ENCODE measurements at places on chromosomes 1 and 21.

GRCh38 chr1:172622541-172622940 is 36.4 kb upstream of the FASLG start:
- DNase-seq: no peak

- DNase-seq: no peak
Observed at GRCh38 chr1:109894823-109895719, 15.6 kb upstream of the CSF1 start.

GRCh38 chr21:27674041-27674615 is 707.2 kb upstream of the ADAMTS5 start:
- DNase-seq: no peak

DNA sequence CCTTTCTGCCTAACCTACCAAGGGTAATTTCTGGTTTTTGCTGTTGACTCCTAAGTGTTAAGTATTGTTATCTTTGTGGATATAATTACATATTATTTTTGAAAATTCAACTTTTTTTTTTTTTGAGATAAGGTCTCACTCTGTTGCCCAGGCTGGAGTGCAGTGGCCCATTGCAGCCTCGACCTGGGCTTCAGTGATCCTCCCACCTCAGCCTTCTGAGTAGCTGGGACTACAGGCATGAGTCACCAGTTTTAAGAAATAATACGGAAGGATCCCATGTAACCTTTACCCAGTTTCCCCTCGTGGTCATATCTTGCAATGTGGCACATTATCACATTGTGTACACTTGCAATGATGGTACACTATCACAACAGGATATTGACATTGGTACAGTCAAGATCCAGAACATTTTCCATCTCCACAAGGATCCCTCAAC is 3.1 kb downstream of the CHD1L start:
- DNase-seq: no peak

GRCh38 chr21:38596264-38597042 is 98.2 kb upstream of the ERG start:
- DNase-seq: no peak

- DNase-seq: no peak
Observed at GRCh38 chr21:43919871-43920801, 55.1 kb downstream of the AGPAT3 start.

DNA sequence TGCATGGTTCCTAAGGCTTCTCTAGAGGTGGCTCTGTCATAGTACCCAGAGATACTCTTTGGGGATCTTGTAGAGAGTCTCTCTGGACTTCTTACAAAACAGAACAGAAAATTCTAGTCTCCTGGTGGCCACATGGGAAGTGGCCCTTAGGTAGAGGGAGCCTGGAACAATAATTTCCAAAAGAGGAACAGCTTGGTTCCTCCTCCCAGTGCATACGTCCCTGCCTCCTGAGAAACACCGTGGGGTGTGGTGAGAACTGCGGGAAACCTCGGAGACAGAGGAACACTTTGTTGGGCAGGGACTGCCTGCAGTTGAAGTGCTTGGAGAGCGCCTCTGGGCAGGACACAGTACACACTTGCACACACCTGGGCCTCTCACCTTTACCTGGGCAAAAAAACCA is 38.8 kb upstream of the EPHA8 start:
- no peak for DNase-seq

- no peak for DNase-seq
Observed at GRCh38 chr1:235052067-235053008, 76.3 kb downstream of the TOMM20 start.

DNA sequence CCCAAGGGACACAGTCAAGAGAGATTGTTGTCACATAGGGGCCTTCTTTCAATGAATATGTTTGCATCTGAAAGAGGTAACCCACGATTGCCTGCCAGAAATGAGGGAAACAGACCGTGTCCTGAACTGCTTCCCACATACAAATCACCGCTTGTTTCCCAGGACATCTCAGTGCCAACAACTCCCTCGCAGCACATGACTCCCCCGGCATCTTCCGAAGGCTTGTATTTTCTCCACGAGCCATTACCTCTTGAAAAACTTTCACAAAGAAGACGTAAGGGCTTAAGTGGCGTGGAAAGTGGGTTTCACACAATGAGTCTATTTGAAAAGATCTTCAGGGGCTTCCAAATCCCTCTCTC is 31.6 kb upstream of the PDE9A start:
- no peak for DNase-seq

DNA sequence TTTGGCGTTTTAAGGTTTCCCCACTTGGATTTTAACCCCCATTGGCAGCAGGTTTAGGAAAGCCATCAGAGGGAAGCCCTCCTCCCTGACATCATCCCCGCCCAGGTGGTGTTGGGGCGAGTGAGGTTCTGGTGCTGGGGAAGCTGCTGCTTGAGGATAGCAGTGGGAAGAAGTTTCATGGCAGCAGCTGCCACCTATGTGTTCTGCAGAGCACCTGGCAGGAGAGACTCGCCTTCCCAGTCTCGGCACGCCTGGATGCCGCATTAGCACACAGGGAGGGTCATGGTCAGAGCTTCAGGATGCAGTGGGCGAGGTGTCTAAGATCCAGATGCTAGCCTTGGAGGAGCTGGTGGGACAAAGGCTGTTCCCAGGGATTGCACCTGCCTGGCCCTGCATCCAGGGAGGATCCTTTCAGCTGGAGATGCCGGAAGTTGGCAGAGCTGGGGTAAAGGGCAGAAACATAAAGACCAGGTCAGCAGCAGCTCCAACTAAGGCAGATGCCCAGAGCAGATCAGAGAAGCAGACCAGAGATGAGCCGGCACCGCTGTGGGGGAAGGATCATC is 33.9 kb downstream of the ABCG1 start:
- DNase-seq: no peak

DNA sequence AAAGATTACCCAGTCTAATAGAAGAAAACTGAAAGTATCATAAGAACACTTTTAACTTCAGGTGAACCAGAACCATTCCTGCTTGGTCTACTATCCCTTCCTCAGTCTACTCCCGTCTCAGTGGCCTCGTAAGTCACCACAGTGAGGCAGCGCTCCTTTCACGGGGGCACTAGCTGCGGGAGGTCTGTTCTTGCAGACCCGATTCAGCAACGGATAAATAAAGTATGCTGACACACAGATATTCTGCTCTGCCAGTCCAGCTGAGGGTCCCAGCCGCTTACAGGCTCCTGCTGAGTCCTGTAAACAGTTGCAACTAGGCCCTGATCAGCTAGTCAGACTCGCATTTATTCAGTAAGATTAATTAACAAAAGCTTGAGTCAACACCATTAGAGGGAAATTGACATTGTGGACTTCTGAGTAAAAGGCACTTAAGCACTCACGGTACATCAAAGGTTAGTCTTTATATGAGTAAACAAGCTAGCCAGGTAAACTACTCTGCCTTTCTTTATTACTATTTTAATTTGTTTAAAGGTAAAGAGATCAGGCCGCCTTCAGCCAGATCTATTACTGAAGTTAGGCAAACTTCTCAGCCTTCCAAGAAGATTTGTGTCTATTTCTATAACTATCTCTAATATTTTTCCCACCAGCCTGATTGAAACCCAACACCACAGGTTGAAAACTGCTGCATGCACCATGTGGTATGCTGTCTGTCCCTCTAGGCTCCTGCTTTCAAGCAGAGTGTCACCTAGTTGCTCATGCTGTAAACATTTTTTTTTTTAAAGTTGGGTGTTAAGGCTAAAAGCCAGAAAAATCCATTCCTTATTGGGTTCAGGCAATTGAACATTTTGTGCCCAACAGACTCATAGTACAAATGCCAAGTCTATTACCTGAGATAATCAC is 87.7 kb downstream of the INTS7 start:
- DNase-seq: no peak

DNA sequence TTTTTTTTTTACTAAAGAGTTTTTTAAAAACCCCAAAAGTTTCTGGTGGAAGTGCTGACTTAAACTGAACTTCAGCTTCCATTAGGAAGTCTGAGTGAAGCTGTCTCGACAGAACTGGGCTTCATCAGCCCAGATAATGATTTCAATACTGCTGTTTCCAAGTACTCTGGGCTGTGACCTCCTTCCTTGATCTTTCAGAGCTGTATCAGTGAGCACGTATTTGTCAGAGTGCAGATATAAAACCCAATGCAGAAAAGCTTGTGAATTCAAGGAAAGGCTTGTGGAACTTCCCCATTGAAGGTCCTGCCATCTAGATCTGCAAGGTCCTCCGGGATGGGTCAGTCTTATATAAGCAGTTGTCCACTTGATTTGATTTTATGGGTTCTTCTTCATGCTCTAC is 50.1 kb upstream of the RGS21 start:
- no peak for DNase-seq

DNA sequence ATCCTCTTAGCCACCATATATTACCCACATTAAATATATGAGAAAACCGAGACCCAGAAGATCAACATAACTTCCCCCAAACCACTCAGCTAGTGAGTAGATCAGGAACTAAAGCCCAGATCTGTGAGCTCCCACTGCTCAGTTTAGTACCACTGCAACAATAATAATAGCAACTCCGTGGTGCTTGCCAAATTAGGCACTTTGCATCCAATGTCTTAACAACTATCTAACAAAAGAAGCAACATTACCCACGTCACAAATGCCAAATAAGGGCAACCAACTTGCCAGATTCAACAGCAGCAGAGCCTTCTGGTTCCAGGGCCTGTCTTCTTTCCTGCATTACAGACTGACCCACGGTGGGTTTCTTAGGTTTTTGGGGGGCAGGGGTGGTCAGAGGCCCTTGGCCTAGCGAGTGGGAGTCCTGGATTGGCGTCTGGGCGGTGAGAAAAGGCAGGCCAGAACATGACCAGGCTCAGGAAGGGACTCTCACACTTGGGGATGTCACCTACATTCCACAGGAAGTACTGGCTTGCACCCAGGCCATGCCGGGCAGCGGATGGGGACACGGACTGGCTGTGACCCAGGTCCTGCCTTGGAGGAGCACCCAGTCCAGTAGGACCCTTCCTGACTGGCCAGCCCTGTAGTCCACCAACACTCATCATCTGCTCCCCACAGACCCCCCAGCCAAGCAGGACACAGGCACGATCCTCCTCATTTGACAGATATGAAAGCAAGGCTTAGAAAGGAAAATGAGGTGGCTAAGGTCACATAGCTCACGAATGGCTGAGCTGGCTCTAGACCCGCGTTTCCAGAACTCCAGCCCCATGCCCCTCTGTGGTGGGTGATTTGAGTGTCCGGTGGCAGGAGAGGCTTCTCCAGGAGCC is 4.6 kb downstream of the HCRTR1 start:
- no peak for DNase-seq

Data from effector CD4-positive, alpha-beta T cell (primary cell).